ENCODE measurements at places on chromosomes 12 and 14.

- DNase-seq: peak; percentile 74
Observed at GRCh38 chr12:52207895-52208294, 16.1 kb upstream of the KRT80 start.

- DNase-seq: no peak
Observed at GRCh38 chr12:122852336-122853275, 17.3 kb downstream of the HIP1R start.

- DNase-seq: no peak
Observed at GRCh38 chr12:27282754-27283153, 38.7 kb downstream of the STK38L start.

GRCh38 chr12:127311720-127312364 lies 955.1 kb upstream of the TMEM132C start:
- DNase-seq: no peak

DNA sequence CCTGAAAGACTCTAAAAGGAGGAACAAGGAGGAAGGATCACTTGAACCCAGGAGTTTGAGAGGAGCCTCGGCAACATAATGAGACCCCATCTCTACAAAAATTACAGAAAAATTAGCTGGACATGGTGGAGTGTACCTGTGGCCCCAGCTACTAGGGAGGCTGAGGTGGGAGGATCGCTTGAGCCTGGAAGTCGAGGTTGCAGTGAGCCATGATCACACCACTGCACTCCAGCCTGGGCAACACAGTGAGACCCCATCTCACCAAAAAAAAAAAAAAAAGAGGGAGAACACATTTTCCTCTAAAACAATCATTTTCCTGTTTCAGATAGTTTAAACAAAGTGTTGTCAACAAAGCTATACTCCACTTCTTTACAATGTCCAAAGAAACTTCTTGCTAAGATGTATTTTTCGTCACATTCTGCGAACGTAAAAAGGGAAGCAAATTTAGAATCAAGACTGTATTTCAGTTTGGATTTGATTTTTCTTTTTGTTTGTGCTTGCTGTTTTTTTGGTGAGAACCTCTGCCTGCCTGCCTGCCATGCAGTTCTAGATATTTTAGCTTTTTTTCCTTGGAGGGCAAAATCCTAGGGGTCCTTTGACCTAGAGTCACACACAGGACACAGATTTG lies 5.1 kb downstream of the HCAR1 start:
- DNase-seq: no peak

DNA sequence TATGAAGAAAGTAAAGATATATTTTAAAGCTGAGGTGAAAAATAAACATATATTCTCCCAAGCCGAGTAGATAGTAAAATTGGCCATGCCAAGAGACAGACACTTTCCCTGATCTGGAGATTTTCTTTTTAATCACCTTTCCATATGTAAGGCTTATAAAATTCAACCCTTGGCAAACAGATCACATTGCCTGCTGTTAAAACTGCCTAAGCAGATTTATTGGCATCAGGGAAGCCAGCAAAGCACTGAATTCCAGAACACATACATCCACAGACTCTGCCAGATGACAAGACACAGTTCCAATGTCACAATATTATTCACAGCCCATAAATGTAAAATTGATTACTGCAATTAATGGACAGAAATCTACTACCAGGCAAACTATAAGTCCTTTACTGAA lies 78.2 kb upstream of the GARIN2 start:
- no peak for DNase-seq

DNA sequence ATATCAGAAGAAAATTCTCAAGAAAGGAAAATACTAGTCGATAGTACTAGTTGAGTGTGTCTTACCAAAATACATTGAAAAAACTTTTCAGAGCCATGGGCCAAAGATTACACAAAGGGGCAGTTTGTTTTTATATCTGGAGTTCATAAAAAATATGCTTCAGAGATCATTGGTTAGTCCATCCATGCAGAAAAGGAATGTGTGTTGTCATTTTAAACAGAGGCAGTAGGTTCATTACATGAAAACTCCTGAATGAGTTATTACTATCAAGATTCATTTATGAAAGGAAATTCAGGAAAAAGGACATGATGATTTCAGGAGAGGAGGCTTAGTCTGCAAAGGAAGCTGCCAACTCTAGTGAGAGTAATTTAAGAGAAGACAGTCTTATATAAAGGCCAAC lies 354.8 kb downstream of the AEBP2 start:
- no peak for DNase-seq

GRCh38 chr12:2498964-2499500 lies 295.7 kb upstream of the FKBP4 start:
- no peak for DNase-seq

DNA sequence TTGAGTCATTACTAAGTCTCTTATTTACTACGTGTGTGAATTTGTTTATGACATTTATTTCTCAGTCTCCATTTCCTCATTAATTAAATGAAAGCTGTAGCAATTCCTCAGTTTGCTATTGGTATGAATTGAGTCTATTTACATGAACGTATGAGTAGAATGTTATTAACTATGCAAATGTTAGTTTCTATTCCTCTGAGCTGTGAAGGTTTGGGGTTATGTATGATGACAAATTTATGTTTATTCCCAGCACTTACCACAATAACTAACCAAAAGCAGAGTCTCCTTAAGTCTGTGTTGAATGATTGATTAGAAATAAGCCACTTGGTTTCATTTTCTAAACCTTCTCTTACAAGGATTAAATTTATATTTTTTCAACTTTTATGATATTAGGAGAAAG lies 1340.9 kb downstream of the FSCB start:
- DNase-seq: no peak

GRCh38 chr12:96343347-96343954 lies 56.8 kb downstream of the CDK17 start:
- DNase-seq: no peak

- peak; percentile 90 for DNase-seq
Observed at GRCh38 chr12:54368709-54369596, 4.7 kb upstream of the GPR84 start.

DNA sequence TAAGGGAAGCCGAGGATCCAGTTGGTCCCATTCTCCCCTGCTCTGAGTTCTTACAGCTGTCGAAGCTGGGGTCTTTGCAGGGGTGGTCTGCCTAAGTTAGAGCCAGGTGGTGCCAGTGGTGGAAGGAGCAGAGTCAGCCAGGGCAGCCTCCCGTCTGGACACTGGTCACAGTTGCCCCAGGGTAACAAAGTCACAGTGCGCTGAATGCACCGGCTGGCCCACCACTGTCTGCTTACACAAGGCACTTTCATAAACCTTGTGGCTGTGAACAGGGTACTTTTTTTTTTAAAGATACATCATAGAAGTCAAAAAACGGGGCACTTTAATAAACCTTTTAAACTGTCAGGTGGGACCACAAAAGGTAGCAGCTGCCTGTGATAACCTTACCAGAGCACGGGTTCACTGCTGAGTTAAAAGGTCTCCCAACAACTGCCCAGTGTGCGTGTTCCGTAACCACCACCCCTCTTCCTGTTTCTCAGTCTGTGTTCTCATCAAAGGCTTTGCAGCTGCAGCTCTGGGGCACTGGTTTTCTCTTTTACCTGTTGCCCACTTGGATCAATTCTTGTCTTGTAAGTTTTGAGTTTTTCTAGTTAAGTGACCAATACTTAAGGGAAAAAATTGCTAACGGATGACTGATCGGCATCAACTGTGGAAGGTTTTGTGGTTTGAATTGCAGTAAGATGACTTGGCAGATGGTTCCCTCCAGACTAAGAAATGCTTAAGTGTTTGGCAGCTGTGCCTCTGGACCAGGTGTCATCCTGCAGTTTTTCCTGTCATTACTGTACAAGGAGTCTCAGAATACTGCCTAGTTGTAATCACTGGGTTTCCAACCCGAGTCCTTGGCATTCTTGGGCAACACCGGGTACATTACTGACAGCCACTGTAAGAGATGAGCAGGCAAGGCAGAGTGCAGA lies 55.9 kb downstream of the DYNC1H1 start:
- no peak for DNase-seq

- peak; percentile 89 for DNase-seq
Observed at GRCh38 chr14:68824517-68825347, 31.9 kb upstream of the ZFP36L1 start.

DNA sequence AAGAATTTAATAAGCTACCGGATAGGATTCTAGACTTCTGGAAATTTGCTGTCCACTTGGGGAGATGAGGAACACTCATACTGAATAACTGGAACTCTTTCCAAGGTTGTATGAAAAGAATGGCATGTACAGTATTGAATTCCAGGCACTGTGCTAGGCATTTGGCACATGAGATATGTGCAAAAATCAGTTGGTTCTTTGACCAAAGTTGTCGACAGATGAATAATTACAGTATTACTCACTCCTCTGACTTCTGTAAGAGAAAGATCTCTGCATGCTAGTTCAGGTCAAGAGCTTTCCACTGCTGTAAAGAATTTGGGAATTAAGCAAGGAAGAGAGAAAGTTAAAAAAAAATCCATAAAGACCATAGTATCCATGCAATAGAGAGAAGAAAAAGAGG lies 764.7 kb downstream of the BCL11B start:
- no peak for DNase-seq

- DNase-seq: no peak
Observed at GRCh38 chr12:124713436-124714082, 146.1 kb upstream of the NCOR2 start.

GRCh38 chr12:54424224-54424623 lies 5.2 kb upstream of the ITGA5 start:
- DNase-seq: no peak

DNA sequence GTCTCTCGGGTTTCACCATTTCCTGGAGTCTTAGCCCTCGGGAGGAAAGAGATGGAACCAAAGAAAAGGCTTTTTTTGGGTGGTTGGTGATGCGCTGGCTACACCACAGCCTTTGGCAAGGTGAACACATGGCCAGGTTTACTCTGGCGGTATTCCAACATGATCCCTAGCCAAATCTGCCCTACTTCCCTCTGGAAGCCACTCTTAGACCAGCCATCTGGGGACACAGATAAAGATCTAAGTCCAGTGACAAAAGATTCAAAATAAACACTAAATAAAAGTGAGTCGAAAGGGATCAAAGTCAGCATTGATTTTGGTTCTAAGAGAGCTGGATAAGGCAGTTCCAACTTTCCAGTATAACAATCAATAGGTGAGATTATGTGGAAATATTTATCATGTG lies 694.5 kb downstream of the VRK1 start:
- no peak for DNase-seq

- no peak for DNase-seq
Observed at GRCh38 chr12:103093499-103094106, 136.1 kb downstream of the ASCL1 start.

GRCh38 chr14:92768795-92769194 lies 20.4 kb upstream of the LGMN start:
- DNase-seq: no peak

DNA sequence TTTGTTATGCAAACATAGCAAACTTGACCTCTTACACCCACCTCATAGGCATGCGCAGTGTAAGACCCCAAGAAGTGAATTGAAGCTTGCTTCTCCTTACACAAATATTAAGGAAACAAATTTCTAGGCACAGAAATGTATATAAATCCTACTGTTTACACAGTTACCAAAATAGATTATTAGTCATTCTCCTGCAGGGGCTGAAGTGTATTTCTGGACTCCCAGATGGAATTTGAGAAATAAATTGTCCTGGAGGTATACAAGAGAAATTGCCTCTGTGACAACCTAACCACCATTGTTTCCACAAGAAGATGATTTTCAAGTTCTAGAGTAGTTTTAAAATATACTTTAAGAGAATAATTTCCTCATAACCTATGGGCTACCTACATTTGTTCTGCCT lies 656.0 kb upstream of the MDGA2 start:
- DNase-seq: no peak

DNA sequence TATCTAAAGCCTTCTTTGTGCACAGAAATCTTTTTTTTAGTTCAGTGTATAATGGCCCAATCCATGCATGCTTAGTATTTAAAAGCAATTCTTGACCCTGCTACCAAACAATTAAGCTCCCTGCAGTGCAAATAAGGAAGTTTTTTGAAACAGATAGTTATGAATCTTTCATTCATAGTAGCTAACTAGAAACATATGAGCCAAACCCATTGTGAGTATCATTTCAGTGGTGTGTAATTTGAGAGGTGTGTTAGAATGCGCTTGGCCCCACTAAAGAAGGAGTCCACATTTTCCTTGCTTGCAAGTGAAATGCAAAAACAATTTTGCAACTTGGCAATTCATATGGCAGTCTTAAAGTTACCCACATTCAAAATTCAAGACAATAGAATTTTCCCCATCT lies 14.4 kb downstream of the EPS8 start:
- DNase-seq: no peak

DNA sequence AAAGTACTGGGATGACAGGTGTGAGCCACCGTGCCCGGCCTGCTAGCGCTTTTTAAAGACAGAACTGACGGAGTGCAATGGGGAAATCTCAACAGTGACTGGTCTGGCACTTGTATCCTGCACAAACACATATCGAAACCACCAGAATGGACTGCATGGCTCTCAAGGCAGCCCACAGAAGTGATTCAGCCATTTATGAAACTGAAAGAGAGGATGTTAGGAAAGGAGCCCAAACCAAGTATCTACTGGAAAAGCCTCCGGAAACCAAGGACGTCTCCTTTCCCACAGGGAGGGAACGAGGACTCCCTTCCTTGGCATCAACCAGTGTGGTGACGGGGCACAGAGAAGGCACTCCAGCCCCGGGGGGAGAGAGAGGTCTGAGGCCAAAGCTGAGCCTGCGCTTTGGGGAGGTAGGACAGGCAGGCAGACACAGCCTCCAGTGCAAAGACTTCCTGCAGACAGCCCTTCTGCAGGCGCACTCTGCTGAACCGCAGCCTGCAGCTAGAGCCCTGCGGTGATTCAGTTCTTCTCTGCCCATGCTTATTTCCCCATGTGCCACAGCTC lies 16.5 kb downstream of the SLC15A4 start:
- DNase-seq: no peak

DNA sequence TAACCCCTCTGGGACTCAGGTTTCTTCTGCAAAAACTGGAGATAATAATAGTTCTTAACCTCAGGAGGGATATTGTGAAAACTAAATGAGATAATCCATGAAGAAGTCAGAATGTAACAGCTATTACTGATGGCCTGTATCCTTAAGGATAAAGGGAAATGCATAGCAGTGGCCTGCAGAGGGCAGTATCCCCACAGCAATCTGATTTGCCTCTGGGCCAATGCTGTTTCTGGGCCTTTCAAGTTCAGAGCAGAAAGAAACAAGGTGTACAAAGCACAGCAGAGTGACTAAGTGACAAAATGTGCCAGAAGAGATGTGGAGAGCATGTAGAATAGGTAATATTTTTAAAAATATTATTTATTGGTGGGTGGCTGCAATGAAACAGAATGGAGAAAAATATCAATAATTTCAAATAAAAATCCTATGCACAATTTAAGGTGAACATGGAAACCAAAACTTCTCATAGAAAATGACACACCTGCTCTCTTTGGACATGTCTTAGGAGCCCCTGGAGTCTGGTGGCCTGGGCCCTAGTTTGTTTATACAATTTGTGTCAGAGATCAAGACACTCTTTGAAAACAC lies 90.3 kb downstream of the C12orf75 start:
- peak; percentile 66 for DNase-seq

GRCh38 chr12:25977047-25977446 lies 18.6 kb downstream of the RASSF8 start:
- no peak for DNase-seq

DNA sequence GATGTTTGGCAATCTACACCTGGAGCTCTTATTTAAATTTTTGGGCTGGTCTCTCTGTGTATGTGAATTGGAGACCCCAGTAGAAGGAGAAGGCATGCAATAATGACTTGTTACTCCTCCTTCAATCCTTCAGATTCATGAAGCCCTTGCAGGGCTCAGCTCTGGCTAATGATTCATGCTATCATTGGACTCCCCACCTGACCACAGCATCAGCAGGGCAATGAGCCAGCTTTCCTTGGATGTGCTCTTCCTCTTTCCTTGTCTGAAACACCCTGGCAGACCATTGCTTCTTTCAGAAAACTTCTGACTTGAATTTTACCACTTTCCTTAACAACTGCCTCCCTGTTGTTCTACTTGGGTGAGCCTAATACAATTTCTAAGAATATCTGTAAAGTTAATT lies 1019.2 kb downstream of the AACS start:
- no peak for DNase-seq
